ENCODE measurements at places on chromosomes 1 and 21.

DNA sequence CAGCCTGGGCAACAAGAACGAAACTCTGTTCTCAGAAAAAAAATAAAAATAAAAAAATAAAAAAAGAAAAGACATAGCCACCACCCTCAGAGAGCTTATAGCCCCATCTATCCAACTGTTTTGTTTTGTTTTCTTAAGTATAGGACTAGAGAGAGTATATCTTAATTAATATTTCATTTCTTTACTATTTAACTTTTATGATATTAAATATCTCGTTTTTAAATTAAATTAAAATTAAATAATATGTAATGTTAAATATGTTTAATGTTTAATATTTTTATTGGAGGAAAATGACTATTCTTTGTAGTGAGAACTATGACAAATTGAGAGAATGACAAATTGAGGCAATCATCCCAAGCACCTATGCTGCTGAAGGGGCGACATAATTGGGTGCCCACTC, 33.1 kb upstream of the YTHDF2 start:
- DNase-seq: no peak

DNA sequence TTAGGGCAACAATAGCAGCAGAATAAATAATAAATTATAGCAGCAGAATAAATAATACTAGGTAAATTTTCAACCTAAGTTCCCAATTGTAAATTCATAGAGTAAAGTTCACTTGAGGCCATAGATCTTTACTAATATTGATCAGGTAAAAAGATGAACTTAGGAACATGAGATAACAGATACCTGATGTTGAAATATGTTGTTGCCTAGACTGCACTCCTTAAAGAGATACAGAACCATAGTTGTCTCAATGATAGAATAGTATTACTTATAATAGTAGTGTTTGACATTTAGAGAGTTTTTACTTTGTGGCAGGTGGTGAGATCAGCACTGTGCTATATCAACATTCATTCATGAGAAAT, 378 bp upstream of the F13B start:
- no peak for DNase-seq

DNA sequence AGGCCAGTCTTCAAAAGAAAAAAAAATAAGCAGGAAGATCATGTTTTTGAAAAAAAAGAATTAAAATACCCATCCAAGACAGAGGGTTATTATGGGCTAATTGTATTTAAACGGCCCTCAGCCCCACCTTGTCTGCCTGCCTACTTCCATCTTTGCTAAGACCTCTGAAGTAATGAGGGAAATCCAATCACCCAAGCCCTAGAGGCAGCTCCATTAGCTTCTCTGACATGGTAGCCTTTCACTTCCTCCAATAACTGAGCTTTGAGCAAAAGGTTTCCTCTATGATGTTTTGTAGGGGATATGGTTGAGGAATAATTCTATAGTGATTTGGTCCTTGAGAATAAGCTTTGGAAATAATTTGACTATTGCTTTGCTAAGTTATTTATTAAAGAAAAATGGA, 178.2 kb upstream of the SGIP1 start:
- no peak for DNase-seq

DNA sequence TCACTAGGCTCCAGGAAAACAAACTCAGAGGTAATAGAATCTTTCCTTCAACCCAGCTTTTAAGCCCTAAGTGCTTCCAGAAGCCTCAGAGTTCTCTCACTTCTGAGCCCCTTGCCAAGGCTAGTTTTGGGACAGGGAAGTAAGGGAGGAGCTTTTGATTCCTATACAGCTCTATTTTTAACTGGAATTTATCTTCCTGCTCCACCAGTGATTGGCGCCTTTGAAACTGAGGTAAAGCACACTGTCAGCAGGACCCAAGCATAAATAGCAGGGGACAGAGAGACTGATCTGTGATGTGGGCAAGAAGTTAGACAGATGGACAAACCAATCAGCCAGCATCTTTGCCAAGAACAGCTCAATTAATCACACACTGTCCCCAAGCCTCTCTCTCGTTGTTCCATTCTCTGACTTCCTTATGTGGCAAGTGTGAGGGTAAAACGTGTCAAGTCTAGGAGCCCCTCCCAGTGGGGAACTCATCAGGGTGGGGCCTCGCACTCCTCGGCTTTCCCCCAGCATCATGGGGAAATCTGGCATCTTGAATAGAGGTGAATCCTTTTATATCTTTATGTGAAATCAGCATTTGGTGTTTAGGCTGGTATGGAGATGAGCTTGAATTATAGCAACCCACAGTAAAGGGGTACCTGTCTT, 40.2 kb upstream of the MPZL1 start:
- DNase-seq: no peak

- DNase-seq: no peak
These were observed 107.2 kb upstream of the WLS start for GRCh38 chr1:68339505-68339904.

- no peak for DNase-seq
These were observed 51.6 kb downstream of the ETS2 start for GRCh38 chr21:38857152-38857825.

- DNase-seq: no peak
These were observed 299.1 kb downstream of the HHAT start for GRCh38 chr1:210627755-210628154.

GRCh38 chr21:33657124-33657820, 15.0 kb downstream of the ITSN1 start:
- no peak for DNase-seq

- no peak for DNase-seq
These were observed 78.0 kb upstream of the IPO9 start for GRCh38 chr1:201750934-201751333.

GRCh38 chr1:52996653-52997052, 65.4 kb upstream of the PODN start:
- DNase-seq: no peak

DNA sequence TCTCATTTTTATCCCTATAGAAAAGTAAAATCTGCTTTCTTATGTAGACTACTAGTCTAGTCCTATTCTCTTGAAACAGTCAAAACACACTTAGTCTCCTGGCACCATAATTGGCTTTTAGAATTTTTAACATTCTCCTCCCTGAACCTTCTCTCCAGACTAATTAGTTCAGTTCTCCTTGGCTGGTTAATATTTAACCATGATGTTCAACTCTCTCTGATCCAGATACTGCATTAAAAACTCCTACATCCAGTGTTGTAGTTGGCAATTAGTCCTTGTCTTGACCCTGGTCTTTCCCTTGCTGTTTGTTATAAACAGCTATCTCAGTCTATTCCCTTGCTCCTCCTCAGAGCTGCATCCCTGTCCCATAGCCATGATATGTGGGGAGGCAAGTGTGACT, 422.9 kb upstream of the BEND5 start:
- DNase-seq: no peak

GRCh38 chr1:116772648-116773045, 18.4 kb downstream of the CD2 start:
- no peak for DNase-seq

DNA sequence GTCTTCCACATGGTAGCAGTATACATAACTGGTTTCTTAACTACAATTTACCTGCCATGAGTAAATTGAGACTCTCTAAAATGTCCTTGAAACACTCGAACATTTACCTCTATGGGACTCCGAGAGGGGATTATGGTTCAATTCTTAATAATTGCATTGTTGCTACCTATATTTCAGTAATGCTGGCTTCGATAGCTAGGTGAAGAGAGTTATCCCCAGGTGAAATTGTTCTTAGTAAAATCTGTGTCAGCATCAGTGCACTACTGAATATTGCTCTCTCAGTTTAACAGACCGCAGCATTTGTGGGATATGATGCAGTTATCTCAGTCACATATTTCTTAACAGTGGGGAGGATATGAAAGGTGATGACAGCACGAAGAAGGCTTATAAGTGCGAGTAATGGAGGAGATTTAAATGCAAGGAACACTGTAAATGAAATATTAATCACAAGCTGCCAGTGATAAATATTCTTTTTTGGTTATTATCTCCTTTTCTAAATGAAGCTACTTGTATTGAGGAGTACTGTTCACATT, 801.9 kb downstream of the BRINP3 start:
- no peak for DNase-seq

DNA sequence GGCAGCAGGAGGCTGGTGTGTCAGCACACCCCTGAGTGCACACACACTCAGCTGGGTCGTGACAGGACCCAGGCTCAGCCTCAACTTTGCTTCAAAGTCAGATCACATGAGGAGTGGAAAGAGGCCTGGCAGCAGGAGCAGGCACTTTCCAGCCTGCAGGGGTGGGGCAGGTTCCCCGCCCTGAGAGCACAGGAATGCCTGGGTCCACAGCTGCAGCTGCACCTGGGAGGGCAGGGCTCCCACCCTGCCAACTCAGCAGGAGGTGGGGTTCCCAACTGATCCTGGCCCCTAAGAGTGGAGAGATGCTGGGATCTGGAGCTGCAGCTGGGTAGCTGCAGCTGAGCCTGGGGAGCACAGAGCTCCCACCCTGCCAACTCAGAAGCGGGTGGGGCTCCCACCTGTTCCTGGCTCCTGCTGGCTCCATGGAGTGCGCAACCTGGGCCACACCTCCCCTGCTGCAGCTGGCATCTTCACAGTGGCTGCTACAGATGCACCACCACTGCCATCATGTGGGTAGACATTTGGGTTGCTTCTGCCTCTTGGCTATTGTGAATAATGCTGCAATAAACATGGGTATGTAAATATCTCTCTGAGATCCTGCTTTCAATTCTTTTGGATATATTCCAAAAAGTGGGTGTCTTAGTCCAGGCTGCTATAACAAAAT, 415.4 kb downstream of the TTLL7 start:
- no peak for DNase-seq

GRCh38 chr1:29033829-29034466, 89.8 kb downstream of the TMEM200B start:
- DNase-seq: no peak

DNA sequence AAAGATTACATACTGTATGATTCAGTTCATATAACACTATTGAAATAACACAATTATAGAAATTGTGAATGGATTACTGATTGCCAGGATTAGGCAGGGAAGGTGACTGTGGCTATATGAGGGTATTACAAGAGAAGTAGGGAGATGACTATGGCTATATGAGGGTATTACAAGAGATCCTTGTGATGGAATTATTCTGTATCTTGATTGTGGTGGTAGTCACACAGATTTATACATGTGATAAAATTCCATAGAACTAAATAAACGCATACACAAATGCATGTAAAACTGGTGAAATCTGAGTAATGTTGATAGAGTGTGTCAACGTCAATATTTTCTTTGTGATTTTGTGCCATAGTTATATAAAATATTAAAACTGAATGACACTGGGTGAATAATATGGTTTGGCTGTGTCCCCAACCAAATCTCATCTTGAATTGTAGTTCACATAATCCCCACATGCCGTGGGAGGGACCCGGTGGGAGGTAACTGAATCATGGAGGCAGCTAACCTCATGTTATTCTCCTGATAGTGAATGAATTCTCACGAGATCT, 615.6 kb upstream of the PKN2 start:
- DNase-seq: no peak

- no peak for DNase-seq
These were observed 15.3 kb downstream of the HP1BP3 start for GRCh38 chr1:20771780-20772179.

GRCh38 chr1:215358356-215358755, 208.7 kb upstream of the KCTD3 start:
- no peak for DNase-seq

GRCh38 chr1:239784896-239785295, 306.8 kb upstream of the FMN2 start:
- DNase-seq: no peak

DNA sequence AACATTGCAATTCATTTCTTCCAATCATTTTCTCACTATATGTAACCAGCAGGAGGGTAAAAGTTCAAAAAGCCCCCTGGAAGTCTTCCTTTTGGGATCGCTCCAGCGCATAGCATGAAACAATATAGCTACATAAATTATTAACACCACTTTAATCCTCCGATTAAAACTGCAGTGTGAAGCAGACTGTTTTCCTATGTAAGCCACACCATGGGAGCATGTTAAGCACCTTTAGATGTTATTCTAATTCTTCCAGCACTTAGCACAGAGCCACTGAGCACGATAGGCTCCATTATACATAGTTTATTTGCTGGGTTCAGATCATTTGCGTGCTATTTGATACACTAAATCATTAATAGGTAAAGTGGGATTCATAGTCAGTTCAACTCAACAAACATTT, 18.4 kb upstream of the GADD45A start:
- no peak for DNase-seq

DNA sequence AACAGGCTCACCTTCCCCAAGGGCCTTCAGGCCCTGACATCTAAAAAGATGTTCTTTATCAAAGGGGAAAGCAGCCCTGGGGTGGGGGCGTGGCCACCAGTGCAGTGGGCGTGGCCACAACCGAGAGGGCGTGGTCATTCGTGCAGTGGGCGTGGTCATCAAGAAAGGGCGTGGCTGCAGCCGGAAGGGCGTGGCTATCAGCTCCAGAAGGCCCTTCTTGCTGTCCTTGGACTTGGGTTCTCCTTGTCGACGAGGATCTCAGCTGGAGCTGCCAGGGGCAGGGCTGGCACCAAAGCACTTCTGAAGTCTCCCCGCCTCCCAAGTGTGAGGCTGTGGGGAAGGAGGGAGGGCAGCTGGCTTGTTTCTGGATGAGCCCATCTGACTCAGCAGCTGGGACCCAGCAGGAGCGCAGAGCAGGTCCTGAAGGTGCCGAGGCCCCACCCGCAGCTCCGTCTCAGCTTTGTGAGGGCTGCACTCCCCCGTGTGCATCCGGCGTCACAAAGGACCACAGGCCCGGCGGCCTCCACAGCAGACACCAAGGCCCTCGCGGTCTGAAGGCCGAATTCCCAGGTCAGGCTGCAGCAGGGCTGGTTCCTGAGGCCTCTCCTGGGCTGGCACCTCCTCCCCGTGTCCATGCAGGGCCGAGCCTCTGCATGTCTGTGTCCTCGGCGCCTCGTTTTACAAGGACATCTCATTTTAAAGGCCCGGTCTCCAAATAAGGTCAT, 12.8 kb downstream of the PDE9A start:
- no peak for DNase-seq

DNA sequence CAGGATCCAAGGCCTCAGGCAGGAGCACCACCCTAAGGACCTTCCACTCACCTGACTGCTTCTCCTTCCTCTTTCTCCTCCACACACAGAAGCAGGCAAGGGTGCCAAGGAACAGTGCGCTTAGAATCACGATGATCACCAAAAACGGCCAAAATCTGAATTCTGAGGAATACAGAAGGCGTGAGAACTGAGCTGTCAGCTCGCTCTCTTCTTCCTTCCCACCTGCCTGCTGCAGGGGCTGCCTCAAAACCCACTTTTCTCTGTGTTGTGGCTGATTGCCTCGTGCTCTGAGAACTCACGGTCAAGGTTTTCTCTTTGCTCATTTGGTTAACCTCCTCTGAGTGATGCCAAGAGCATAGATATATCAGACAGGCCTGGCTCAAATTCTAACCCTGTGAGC, 23.8 kb downstream of the CD244 start:
- no peak for DNase-seq

DNA sequence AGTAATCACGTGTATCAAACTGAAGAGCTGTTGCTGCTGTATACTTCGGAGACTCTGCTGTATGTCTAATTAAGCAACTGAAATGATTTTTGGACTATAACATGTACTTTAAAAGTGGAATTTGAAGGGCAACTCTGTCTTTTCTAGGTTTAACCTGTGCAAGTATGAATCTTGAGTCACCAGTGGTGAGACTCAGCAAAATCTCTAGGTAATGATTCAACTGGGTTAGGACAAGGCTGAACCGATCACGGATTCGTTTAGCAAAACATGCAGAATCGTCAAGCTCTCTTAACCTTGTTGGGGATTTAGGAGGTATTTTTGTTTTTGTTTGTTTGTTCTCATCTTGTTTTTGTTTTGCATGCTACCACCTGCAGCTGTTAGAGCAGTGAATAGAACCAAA, 149.6 kb downstream of the CYYR1 start:
- DNase-seq: no peak

- DNase-seq: no peak
These were observed 4.4 kb upstream of the LGR6 start for GRCh38 chr1:202189001-202189790.

Measured in HS-27A (cell line).